Vein endothelial cell (primary cell): ENCODE measurements at places on chromosomes 12 and 14. TPM values are rescaled to one million over a fixed set of nuclear protein-coding genes. Genes with fewer than 3 reads are reported as not detected.

Gene LRP1
- total RNA-seq = 1.6 and 4.6 TPM in 2 replicates

Gene KCNH3
- under 0.01 TPM in 1 of 2 replicates, not detected in the other for total RNA-seq

Gene CLEC4C
- total RNA-seq = not detected in 2 replicates

Gene CLEC6A
- total RNA-seq = not detected in 2 replicates

Gene ARMH4
- 1.3 and 1.6 TPM in 2 replicates for total RNA-seq

Gene SMOC1
- total RNA-seq = 2.2 and 3.3 TPM in 2 replicates

Gene CERS5
- total RNA-seq = 27.8 and 35.1 TPM in 2 replicates

Gene CACNA1C
- total RNA-seq = 0.86 and 0.98 TPM in 2 replicates

Gene REP15
- 2.9 and 6.2 TPM in 2 replicates for total RNA-seq

Gene EPYC
- not detected in 2 replicates for total RNA-seq

Gene KCNH5
- not detected in 2 replicates for total RNA-seq

Gene TEX52
- not detected in 2 replicates for total RNA-seq

Gene TAMALIN
- 39.4 and 58.5 TPM in 2 replicates for total RNA-seq

Gene LMO3
- total RNA-seq = under 0.01 TPM in 1 of 2 replicates, not detected in the other

Gene CLEC7A
- total RNA-seq = not detected in 2 replicates

Gene ZNF605
- total RNA-seq = 6.2 and 12.3 TPM in 2 replicates

Gene NAV3
- total RNA-seq = 33.0 and 53.9 TPM in 2 replicates

Gene P2RX7
- total RNA-seq = 3.6 and 3.8 TPM in 2 replicates

Gene GPRC5D
- 0.38 TPM in 1 of 2 replicates, not detected in the other for total RNA-seq

Gene BDKRB1
- total RNA-seq = not detected in 2 replicates

Gene WASHC4
- total RNA-seq = 132 and 163 TPM in 2 replicates

Gene GMFB
- total RNA-seq = 62.1 and 84.7 TPM in 2 replicates

Gene APOLD1
- 31.8 and 46.7 TPM in 2 replicates for total RNA-seq

Gene COCH
- total RNA-seq = 0.29 and 0.65 TPM in 2 replicates

Gene OR8S1
- not detected in 2 replicates for total RNA-seq

Gene PARPBP
- total RNA-seq = 7.2 and 14.0 TPM in 2 replicates

Gene LRFN5
- 0.10 TPM in 1 of 2 replicates, not detected in the other for total RNA-seq
